HL-60 (cell line): ENCODE measurements at places on chromosomes 3 and 15.

DNA sequence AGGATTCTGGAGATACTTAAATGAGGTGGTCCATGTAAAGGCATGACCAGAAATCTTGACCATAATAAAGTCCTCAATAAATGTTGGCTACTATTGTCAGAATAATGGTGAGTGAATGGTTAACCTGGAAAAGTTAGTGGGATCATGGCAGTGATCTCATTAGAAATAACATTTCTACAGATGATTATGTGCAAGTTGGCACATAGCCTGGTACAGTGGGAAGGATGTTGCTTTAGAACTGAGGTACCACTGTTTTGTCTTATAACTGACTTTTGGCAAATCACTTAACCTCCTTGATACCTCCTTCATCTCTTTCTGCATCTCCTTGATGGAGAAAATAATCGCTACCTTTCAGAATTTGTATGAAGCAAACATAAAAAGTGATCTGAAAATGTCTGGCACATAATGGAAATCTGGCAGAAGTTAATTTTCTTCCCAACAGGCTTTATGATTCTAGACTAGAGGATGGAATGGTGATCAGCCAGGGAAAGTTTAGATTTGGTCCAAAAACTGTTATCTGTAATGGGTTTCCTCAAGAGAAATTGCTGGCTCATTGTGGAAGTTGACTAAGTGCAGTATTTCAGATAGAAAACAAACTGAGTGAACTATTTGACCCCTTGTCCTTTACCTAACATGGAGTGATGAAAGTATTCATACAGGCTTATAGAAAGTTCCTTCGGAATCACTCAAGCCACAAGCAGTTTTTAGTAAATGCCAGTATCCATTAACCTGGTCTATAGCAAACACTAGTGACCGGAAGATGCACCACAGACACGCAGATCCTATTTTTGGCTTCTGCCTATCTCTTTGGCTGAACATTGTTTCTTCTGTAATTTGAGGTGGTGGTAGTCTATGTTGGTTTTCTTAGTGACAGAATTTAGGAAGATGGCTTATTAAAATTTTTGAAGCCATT, 449.6 kb upstream of the TGFBR2 start:
- no peak for DNase-seq

DNA sequence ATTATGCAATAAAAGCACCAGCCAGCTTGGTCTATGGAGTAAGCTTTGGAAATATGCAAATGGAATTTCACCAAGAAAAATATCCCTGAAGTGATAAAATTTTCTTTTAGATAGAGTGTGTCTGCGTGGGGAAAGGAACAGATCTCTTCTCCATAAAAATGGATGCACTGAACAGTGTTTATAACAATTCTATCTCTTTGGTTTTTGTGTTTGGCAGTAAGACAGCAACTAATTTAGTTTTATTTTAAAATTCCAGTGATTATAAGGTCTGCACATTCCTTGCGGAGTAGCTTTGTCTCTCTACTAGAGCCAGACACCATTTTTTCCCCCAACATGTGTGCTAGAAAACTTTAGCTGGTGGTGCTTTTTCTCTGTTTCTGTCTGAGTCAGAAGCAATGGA, 712.4 kb downstream of the GRM7 start:
- DNase-seq: no peak

GRCh38 chr3:13075986-13076654, 2.9 kb upstream of the IQSEC1 start:
- no peak for DNase-seq

DNA sequence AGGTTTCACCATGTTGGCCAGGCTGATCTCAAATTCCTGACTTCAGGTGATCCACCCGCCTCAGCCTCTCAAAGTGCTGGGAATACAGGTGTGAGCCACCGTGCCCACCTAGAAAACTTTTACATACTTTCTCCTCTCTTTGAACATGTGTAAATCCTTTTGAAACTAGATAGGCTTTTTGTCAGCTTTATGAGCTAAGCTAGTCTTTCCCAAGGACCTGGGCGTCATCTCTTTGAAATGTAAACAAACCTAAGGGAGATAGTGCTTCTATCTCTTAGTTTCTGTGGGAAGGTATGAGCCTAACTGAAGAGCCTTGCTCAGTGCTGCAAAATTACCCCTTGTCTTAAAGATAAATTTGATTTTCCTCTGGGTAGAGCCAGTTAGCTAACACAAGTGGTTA, 4.8 kb downstream of the CX3CR1 start:
- DNase-seq: no peak

GRCh38 chr15:52651114-52651513, 28.1 kb downstream of the ATOSA start:
- no peak for DNase-seq

GRCh38 chr3:51388286-51389029, 2.6 kb upstream of the RBM15B start:
- peak; percentile 50 for DNase-seq

DNA sequence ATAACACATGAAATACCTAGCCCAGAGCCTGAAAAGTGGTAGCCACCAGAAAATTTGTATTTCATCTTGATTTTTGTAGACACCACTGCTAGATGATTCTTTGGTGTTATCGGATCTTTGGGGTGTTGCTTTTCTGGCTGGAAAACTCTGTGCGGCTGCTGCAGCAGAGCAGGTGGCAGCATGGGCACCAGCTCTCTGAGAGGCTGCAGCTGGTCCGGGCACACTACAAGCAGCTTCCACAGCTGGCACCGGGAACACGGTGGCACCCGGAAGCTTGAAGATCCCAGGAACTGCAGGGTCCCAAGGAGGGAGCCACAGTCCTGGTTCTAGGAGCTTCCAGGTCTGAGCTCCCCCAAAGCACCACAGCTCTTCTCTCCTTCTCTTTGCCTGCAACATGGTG, 211.7 kb upstream of the MLF1 start:
- no peak for DNase-seq

GRCh38 chr15:49242820-49243219, 72.8 kb downstream of the GALK2 start:
- DNase-seq: no peak

- DNase-seq: peak; percentile 91
Measured at GRCh38 chr3:4977001-4977852, 2.0 kb upstream of the BHLHE40 start.

- no peak for DNase-seq
Measured at GRCh38 chr3:36736301-36736700, 28.1 kb downstream of the DCLK3 start.
